Gastrocnemius medialis (tissue), 4 donors: ENCODE measurements at places on chromosomes 7 and 10.

GRCh38 chr10:86391236-86391840 lies 24.7 kb upstream of the GRID1 start:
- no peak for DNase-seq

DNA sequence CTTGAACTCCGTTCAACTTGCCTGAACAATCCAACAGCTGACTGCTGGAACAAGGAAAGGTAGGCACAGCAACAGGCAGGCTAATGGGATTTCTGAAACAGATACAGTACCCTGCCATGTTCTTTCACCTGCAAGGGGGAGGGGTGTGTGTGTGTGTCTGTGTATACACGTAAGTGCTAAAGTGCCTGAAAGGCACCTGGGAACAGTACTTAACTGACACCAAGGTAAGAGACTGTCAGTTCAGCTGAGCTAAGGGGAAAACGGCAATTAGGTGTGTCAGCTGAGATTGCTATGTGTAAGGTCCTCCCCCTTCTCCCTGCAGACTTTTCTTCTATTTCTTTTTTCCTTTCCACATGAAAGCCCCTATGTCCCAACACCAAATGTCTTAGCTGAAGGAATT lies 27.0 kb downstream of the NAMPT start:
- DNase-seq, result no peak

DNA sequence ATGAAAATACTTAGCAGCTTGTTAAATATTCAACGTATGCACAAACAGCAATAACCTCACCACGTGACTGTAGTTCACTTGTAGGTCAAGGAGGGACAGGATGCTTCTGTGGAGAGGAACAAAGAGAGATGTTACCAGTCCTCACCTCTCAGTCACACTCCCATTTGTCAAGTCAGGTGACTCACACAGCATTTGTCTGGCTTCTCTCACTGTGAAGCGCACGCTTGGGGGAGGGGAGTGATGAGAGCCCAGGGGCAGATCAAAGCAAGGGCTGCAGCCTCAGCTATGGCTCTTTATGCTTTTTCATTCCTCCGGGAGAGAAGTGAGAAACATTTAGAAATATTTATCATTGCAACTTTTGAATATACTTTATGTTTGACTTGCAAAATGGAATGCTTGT lies 2.9 kb upstream of the RBM20 start:
- DNase-seq, result peak; percentile 67

- DNase-seq, result peak; percentile 19
Measured at GRCh38 chr10:113179265-113179664, 229.2 kb downstream of the TCF7L2 start.

DNA sequence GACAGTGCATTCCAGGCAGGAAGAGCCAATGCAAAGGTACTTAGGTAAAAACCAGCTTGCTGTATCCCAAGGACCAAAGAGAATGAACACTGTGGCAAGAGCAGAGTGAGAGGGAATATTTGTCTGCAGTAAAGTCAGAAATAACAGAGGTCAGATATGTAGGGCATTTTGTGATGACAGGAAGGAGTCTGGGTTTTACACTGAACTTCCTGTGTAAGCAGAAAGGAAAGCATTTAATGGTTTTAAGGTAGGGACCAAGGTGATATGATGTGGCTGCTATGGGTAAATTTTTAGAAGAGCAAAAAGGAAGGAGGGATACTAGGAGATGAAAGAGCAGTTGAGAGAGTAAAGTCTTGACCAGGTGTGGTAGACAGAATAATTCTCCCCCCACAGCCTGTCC lies 10.1 kb downstream of the ABCB1 start:
- no peak for DNase-seq

DNA sequence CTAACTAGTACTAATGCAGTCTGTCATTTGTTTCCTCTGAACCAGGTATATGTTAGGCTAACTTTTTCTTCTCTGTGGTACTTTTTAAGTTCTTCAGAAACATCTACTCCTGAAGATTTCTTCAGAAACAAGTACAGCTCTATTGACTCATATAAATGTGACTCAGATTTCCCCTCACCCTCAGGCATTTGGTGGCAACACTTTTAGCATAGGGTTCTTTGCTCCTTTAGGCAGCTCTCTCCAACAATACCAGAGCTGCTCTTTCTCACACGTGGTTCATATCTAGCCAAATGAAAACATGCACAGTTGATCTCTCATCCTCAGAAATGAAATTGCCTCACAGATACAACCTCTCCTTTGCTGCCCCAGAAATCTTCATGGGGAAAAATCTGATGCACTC lies 939.8 kb downstream of the SORCS1 start:
- no peak for DNase-seq

DNA sequence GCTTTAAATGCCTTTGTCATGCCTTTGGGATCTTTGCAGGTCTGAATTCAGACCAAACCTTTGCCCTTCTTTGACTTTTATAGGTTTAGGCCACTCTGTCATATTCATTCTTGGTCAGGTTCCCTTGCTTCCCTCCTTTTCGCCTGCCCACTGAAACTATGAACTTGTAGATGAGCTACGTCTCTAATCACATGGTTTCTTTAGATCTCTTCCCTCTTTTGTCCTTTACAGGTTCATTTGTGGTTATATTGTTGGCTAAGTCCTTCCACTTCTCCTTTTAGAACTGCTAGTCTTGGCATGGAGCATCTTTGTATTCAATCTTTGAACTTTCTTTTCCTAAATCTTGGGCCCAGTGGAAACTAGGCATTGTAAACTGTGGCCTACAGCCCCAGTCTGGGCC lies 104.0 kb upstream of the ZEB1 start:
- no peak for DNase-seq

- DNase-seq, result no peak
Measured at GRCh38 chr7:47266799-47267198, 315.1 kb downstream of the TNS3 start.

DNA sequence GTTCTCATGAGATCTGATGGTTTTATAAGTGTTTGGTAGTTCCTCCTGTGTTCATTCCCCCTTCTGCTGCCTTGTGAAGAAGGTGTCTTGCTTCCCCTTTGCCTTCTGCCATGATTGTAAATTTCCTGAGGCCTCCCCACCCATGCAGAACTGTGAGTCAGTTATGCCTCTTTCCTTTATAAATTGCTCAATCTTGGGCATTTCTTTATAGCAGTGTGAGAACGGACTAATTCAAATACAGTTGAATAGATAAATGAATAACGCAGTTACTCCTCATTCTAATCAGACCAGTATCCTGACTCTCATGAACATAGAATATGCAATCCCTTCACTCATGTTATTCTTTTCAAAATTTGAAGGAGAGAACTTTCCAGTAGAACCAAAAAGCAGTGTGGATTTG lies 375.0 kb upstream of the FZD8 start:
- no peak for DNase-seq

- DNase-seq, result no peak
Measured at GRCh38 chr7:10225275-10225674, 748.4 kb upstream of the PHF14 start.

DNA sequence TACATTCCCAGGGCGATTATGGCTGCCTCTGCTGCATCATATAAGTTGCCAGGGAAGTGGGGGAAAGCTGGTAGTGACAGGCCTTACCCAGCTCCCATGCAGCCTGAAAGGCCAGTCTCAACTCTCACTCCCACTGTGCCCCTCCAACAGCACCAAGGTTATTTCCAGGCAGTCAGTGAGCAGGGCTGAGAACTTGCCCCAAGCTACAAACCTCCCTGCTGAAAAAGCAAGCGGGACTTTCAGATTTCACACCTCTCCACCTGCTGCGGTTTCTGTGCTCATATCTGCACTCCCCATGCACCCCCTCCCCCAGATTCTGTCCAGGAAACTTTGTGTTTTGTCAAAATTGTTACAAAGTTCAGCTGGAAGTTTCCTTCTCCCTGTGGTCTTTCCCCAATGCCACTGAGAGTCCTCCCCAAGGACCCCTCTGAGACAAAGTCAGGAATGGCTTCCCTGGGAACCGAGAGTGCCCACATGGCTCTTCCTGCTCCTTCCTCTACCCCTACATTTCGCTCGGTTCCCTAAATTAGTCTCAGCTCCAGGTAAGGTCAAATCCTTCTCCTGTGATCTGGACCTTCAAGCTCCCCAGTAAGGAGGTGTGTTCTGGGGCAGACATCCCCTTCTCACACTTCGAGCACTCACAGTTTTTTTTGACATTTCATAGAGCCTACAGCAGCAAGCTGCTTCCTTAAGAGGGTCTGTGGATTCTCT lies 25.3 kb upstream of the WNT2 start:
- no peak for DNase-seq

DNA sequence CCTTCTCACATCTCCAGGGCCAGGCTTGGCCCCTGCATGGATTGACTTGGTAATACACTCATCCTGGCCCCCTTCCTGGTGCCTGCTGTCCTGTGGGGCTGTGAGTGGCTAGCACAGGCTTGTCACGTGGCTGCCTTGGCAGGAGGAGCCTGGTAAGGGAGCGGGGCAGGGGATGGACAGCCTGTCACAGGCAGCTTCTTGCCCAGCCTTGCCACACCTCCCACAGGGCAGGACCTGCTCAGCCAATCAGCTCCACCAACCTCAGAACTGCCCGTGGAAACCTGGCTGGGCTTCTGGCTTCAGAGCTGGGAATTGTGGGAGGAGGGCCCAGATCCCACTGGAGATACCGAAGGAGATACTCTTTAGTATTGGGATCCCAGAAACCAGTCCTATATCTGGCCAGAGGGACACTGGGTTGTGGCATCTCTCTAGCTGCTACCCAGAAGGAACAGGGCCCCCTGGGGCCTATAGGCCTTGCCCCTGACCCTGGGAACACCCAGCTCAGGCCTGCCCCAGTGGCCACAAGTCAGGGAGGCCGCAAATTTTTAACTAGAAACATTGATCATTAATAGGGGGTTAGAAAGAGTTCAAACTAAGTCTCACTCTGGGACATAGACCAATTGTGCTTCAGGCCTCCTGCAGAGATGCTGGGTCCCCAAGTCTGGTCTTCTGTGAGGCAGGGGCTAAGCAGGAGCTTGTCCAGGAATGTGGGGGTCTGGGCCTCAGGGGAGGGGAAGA lies at the start of gene HOGA1:
Gene HOGA1, plus strand, starts transcription at position 330 of the 738 bp plus-strand sequence. Its CDS starts 315 bp downstream, at position 645.
- peak; percentile 96 for DNase-seq

DNA sequence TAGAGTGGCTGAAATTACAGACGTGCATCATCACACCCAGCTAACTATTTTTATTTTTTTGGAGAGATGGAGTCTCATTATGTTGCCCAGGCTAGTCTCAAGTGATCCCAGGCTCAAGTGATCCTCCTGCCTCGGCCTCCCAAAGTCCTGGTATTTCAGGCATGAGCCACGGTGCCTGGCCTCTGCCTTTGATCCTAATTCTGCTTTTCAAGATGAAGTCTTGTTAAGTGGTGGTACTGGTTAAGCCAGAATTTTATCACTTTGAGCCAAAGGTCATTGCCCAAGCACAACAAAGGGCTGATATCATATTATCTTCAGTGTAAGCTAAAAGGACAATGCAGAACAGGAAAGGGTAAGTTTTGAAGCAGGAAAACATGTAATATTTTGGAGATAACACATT lies 64.2 kb downstream of the MYOF start:
- no peak for DNase-seq

DNA sequence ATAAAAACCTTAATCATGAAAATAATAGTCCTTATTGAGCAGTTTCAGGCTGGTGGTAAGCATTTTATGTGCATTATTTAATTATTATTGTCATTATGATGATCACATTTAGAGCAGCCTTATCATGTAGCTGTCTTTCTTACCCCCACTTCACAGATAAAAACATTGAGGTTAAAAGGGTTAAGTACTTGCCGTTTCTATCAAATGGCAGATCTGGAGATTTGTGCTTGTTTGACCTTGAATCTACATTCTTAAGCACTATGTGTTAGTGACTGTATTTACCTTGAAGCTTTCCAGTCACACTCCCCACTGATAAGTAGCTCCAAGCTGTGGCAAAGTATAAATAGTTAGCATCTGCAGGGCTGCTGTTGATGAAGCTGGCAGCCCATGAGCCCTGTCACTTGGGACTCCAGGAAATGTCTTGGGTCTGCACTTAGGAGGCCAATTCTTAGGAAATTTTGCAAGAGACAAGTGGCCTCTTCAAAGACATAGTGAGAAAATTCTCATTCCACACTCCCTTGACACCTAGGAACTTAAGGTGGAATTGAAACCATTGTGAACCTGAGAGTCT lies 116.8 kb upstream of the AGR3 start:
- no peak for DNase-seq

DNA sequence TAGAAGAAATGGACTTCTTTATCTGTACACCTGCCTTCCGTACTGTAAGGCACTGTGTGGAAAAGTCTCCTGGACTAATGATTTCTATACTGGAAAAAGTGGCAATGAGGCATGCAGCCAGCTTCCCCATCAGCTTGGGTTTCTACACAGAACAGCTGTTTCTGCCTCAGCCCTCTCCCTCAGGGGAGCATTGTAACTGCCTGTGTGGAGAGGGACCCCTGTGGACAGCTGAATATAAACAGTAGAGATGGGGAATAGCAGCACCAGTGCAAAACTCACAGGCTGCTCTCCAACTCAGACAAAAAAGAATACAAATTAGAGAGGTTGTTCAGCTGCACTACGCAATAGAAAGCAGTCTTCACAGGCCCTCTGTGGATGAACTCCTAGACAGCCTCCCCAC lies 451.3 kb upstream of the MBL2 start:
- DNase-seq, result no peak
